Lung (tissue), 17 donors: ENCODE measurements at places on chromosomes 2 and 18. TPM values are rescaled to one million over a fixed set of nuclear protein-coding genes. Genes with fewer than 3 reads are reported as not detected.

SLC11A1 gene
- 262 TPM for total RNA-seq

LBX2 gene
- total RNA-seq: 0.63 TPM

ACTR1B gene
- total RNA-seq: 36.4 TPM

LOXL3 gene
- 11.1 TPM for total RNA-seq

ZNF532 gene
- total RNA-seq: 56.6 TPM

TSPYL6 gene
- 0.20 TPM for total RNA-seq

ADGRF3 gene
- total RNA-seq: 0.28 TPM

CHRNG gene
- total RNA-seq: not detected

CAB39 gene
- total RNA-seq: 123 TPM

TBR1 gene
- total RNA-seq: not detected

PLB1 gene
- total RNA-seq: 8.0 TPM

- no peak for DNase-seq
These were observed 69.7 kb upstream of the POU3F3 start for GRCh38 chr2:104784264-104784663.

DNA sequence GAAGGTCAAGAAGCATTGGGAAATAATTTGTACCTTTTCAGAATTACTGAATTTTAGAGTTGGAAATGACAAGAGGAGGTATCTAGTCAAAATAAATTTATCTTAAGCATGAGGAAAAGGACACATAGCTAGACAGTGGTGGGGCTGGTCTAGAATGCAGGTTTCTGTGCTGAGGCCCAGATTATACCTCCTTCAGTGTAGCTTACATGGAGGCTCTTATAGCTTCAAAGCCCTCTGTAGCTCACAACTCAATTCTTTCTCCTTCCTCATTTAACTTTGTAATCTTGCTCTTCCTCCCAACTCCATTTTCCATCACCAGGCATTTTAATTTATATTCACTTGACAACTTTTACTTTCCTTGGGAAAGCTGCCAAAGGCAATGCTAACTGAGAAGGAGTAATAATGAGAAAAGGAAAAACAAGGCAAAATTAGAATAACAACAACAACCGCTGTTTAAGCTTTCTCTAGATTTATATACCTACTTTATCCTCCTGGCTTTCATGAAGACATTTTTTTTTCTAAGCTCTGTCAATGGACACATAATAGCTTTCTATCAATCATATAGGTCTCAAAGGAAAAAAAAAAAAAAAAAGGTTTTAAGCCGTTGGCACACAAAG is 58.5 kb downstream of the CLHC1 start:
- no peak for DNase-seq

GRCh38 chr2:118502106-118502505 is 345.3 kb downstream of the EN1 start:
- DNase-seq: no peak

DNA sequence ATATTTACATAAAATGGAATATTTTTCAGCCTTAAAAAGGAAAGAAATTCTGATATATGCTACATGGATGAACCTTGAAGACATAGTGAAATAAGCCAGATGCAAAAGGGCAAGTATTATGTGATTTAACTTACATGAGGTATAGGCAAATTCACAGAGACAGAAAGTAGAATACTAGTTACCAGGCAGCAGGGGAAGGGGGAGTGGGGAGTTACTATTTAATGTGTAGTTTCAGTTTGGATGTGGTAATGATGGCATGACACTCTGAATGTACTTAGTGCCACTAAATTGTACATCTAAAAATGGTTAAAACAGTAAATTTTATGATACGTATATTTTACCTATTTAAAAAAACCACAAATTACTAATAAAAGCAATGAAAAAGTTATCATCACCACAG is 12.1 kb downstream of the METTL4 start:
- no peak for DNase-seq

GRCh38 chr18:76610933-76611749 is 116.1 kb upstream of the ZNF516 start:
- DNase-seq: peak; percentile 64

DNA sequence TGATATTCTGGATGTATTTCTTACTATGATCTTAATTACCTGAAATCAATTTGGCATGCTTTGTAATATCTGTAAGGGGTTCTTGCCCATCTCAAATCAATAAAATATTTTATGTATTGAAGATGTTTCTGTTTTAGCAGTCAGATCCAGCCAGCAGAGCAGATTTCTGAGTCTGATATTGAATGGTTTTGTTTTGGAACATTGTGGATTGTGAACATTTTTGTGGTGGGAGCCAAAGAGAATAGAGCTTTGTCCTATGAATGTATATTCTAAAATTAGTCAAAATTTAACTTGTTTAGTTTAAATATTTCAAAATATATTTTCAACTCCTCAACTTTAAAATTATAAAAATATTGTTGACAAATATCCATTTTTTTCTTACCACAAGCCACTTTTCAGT is 197.0 kb downstream of the UBE2E3 start:
- DNase-seq: no peak

GRCh38 chr2:147568109-147568508 is 276.7 kb upstream of the ACVR2A start:
- no peak for DNase-seq

GRCh38 chr2:56287508-56287907 is 103.7 kb downstream of the CCDC85A start:
- DNase-seq: no peak

- DNase-seq: no peak
These were observed 14.5 kb upstream of the LPIN2 start for GRCh38 chr18:3027370-3027891.

DNA sequence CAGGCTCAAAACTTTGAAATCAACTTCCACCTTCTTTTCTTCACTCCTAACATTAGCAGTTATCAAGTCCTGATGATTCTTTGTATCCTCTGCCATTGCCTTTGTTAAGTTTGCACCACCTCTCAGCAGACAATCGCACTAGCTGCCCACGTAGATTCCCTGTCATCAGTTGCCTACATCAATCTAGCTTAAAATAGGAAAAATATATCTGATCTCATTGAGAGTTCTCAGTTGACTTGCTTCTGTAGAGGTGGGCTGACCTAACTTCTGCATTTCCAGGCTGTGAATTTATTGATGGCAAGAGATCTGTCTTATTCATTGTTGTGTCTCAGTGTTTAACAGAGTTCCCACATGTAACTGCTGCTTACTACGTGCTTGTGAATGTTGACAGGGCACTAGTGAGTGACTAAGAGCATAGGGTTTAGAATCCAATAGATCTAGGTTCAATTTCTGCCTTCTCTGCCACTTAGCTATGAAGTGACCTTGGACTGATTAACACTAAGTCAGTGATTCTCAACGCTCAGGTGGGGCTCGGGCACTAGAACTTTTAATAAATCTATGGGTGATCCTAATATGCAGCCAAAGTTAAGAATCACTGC is 3.7 kb upstream of the INSIG2 start:
- DNase-seq: no peak

- DNase-seq: no peak
These were observed 80.4 kb upstream of the RND3 start for GRCh38 chr2:150567771-150568301.

GRCh38 chr2:214816008-214816533 is 6.6 kb upstream of the BARD1 start:
- DNase-seq: no peak

DNA sequence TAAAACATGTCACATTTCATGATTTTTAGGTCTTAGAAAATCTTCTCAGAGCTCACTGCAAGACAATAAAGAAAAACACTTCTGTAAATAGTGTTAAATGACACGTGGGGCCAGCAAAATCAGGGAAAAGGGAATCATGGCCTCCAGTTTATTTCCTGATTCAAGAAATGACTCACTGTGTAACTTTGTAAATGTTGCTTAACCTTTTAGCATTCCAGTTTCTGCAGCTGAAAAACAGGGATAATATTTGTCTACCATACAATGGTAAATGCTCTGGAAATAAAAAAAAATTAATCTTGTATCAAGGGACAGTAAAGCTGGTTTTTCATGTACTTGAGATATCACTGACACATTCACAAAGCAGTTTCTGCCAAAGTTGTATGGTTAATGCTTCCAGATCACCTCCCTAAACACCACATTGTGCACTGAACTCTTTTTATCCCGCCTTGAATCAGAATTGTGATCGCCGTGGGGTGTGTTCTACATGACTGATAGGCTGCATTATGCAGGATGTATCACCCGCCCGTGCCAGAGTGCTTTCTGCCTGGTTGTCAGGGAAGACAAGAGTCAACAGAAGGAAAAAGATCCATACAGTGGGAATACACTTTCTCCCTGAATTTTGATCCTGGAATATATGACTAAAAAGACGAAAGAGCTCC is 238.8 kb downstream of the IKZF2 start:
- no peak for DNase-seq

DNA sequence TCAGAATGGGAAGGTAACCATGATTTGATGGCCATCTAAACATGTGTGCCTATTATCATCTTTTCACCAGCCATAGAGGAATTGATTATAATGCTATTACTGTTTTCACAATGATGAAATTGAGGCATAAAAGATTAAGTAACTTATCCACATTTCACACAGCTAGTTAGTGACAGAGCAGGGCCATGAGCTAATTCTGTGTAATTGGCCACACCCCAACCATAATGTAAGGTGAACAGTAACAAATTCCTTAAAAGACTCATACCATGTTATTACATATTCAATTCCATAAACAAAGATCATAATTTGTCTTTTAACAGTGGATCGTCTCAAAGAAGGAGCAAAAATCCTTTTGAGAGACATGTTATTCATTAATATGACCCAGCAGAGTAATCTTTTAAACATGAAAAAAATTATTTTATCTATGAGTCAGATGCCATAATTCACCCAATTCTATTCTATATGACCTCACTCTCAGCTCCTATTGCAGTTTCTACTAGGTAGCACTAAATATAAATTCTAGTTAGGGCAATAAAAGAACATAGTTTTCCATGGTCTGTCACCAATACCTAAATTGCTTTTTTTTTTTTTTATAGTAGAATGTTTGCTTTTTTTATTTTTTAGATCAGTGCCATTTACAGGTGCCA is 475.8 kb upstream of the SLC39A10 start:
- DNase-seq: no peak

- no peak for DNase-seq
These were observed 11.5 kb downstream of the RFX8 start for GRCh38 chr2:101463421-101463820.

DNA sequence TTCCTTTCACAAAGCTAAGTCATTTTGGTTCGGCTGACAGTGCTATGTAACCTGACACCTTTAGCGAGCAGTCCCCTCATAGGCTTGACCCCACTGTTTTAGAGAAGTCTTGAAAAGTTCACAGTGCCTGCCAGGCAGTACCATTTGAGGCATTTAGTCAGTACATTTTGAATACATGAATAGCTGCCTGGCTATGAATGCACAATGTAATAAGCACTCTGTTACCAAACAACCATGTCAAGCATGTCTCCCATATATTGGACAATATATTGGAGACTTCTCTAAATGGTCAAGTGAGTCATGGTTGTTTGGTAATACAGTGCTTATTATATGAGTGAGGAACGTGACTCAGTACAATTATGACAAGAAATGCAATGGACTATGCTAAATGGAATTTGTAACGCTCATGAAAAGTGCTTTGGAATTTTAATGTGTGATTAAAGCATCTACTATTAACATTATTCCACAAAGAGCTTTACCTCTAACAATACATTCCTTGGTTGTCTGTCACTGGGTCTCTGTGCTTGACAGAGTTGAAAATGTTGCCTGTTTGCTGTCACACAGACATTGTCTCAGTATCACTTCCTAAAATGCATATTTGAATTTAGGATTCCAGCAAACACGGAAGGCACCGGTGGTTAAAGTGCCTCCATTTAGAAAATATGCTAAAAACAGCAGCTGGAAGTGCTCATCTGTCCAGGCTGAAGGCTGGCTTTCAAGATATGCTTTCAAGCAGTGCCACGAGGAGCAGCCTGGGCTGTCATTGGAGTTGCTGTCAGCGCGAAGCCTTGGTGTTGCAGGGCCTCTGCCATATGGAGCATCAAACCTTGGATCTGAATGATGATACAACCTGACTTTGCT is 458.6 kb downstream of the FBXO15 start:
- peak; percentile 40 for DNase-seq

DNA sequence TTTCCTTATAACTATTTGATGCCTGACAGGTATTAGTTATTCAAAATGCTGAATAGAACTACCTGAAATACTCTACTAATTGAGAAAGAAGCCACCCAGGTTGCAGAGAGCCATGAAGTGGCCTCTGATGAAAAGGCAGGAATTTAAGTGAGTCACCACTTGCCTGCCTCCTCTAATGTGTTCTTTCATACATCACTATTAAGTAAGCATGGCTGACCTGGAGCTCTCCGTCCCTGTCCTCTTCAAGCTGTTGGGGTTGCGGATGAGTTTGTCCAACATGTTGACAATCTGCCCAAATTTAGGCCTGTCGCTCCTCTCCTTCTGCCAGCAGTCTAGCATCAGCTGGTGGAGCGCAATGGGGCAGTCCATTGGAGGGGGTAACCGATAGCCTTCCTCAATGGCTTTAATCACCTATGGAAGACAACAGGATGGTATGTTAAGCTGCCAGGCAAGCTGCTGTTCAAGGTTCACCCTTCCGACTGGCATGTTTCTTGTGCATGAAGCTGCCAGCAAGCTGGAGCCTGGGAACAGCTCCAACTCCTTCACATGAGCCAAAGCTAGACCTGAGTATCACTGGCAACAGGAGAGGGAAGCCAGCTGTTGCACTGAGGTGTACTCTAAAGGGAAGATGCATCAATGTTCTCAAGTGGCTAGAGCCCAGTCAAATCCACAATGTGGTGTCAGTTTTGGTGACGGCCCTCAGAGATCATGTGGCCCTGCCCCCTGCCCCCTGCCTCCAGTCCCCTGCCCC is 142.2 kb downstream of the EPHA4 start:
- DNase-seq: no peak

DNA sequence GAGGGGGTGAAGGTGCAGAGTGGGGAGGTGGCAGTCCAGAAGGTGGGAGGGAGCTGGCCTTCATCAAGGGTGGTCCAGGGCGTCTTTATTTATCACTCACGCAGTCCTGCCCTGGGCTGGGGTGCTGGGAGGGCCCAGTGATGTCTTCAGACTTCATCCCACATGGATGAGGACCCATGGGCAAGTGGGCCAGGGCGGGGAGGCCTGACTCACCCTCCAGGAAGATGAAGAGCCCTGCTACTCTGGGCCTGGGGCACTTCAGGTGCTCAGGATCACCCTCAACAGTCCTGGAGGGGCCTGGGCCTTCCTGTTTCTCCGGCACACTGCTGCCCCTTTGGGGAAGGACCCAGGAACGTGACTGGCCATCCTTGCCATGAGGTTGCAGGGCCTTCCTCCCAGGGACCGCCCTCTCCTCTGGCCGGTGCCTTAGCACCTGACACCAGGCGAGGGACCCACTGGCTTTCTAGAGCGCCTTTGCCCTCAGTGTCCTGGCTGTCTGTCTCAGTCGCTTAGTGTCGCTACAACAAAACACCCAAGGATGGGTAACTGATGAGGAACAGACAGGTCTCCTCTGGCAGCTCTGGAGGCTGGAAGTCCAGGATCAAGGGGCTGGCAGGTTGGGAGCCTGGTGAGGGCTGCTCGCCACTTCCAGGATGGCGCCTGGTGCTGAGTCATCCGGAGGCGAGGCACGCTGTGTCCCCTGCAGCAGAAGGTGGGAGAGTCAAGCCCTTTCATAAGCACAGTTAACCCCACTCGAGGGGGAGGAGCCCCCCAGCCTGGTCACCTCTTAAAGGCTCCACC is 57.8 kb upstream of the HS6ST1 start:
- DNase-seq: no peak

- DNase-seq: peak; percentile 72
These were observed 37.0 kb upstream of the TMEM18 start for GRCh38 chr2:714005-714741.
